ENCODE measurements at places on chromosomes 13 and 19. TPM values are rescaled to one million over a fixed set of nuclear protein-coding genes. Genes with fewer than 3 reads are reported as not detected.
A peak's percentile ranks its signal among the peaks of the same experiment; 100 is the strongest.

DNA sequence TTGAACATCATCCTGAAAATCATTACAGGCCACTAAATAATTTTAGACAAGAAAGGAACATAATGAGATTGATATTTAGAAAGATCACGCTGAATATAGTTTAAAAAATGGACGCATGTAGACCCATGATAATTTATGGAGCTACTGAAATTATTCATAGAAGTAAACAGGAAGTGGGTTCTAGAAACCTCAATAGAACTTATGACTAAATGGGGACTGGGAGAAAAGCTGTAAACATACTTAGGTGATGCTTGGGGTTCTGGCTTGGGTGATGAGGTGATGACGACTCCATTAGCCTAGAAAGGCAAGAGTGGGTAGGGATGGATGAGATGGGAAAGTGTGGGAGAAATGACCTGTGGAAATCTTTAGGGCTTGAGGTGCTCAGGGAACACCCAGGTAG lies 484.0 kb downstream of the MYO16 start:
- DNase-seq = no peak

DNA sequence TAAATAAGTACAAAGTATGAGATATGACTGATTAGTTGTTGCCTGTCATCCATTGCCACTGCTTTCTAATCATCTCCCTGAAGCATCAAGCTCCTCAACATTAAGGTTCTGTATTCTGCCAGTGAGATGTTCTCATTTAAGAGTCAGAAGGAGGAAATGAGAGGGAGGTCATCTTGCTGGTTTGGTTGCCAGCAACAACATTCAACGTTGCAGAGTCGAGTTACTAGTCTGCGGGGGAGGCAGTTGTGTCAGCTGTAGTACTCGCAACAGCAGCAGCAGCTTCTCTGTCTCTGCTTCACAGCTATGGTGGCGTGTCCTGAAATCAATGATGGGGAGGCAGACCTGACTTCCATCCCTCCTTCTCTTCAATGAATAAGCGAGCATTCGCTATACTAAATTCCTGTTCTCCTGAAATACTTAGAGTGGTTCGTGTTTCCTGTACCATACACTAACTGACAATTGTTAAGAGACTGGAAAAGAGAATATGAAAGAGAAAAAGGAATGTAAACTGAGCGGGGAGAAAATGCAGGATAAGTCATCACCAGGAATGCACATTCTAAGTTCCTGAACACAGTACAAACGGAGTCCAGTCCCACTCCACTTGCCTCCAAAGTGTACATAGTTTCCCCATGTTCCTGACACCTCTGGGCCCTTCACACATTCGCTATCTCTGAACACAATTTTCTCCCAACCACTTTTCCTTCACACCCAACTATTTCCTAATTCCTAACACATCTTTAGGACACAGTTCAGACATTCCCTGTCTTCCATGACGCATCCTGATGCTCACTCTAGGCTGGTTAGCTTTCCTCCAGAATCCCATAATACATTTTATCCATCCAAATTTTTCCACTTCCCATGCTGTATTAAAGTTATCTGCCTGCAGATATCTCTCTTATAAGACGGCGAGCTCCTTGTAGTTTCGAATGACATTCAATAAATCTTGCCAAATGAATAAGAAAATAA lies 263.0 kb downstream of the KLF12 start:
- peak; percentile 73 for DNase-seq

DNA sequence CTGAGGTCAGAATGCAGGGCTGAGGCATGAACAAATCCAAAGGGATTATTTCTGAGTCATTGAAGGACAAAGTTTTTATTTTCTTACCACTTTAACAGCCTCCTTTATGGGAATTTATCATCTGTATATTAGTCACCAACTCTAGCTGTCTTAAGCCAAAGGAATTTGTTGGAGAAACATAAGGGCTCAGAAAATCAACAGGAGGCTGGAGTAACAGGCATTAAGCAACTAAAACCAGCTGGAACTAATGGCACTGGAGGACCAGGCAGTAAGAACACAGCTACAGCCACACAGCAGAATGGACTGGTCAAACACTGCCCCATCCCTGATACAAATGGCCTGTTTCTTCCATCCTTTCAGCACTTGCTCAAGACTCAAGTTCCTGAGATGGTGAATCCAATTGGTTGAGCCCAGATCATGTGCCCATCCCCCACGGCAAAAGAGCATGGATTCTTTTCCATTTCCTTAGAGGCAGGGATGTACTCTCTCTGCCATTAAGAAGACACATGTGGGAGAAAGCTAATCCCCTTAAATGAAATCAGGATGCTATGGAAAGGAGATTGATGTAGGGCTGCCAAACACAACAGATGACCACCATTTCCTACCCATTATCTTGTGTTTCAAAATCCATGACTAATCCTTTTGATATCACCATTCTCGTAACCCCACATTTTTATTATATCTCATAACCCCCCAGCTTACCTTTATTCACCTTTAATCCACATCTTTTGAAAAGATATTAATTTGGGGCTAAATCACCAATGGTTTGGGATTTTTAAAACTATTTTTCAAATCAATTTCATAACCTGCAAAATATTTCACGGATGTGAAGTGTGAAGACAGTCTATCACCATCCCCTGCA lies 157.0 kb upstream of the FNDC3A start:
- DNase-seq = no peak

DNA sequence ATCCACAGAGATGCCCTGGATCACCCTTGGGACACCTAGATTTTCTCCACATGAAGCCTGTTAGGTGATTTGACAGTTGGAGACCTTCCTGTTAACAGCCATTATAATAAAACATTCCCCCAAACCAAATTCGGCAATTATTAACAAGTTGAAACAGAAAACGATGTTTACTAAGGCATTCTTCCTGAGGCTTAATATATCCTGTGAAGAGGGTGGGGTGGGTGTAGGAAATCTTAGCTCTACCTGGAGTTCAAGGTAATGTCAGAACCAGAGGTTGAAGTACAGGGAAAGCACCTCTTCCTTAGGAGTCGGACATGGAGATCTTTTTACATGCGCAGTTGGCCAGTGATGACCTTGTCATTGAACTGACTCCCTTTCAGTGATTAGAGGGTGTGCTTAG lies 143.0 kb downstream of the FGF9 start:
- no peak for DNase-seq

- DNase-seq = no peak
Observed at GRCh38 chr19:54523403-54523802, 20.8 kb downstream of the LAIR2 start.

- DNase-seq = no peak
Observed at GRCh38 chr13:95226932-95227695, 74.1 kb downstream of the ABCC4 start.

DNA sequence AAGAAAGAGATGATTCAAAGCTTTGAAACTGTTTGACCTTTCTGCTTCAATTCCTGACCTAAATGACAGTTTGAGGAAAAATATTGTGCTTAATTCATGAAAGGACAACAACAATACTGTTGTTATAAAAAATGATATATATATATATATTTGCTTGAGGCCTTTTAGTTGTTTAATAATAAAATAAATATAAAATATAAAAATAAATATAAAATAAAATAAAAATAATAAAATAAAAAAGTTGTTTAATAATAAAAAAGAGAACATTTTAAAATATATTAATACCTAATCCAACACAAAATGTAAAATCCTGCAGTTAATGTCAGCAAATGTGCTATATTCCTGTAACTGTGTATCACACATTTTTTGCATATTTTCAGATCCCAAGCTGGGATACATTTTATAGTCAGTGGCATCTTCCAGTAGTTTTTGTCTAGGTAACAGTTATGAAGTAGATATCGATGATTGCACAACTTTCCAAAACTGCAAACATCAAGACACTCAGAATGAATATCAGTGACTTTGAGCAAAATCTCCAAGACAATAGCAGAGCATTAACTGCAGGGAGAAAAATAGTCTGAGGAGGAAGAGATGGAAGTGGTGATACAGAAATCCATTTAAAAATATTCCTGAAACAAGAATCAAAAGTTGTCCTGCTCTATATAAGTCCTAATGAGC lies 375.5 kb upstream of the KLHL1 start:
- DNase-seq = no peak

OR10H4 gene
- total RNA-seq = not detected

SIGLEC5 gene
- total RNA-seq = not detected

Measured in kidney (tissue), 22 donors.